CD4-positive, alpha-beta T cell treated with Interleukin-6 for 4 hours (primary cell): ENCODE measurements at places on chromosomes 7 and 10.

GRCh38 chr10:102352066-102352715 lies 43.3 kb upstream of the NFKB2 start:
- DNase-seq, result peak; percentile 78

GRCh38 chr7:24050991-24051560 lies 232.9 kb upstream of the NPY start:
- no peak for DNase-seq

DNA sequence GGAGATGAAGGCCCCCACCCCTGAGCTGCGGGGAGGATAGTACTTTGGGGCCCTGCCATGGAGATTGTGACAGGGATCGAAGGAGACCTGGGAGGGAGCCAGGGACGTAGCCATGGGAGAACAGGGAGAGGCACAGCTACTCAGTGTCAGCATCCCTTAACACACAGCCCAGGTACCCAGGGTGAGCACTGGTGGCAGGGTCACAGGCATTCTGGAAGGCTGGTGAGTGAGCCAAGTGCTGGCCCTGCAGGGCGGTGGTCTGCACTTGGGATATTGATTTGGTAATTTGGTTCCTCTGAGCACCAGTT lies 39.8 kb downstream of the VWA2 start:
- no peak for DNase-seq

- no peak for DNase-seq
These were observed 686.9 kb upstream of the C7orf33 start for GRCh38 chr7:147903536-147904218.

DNA sequence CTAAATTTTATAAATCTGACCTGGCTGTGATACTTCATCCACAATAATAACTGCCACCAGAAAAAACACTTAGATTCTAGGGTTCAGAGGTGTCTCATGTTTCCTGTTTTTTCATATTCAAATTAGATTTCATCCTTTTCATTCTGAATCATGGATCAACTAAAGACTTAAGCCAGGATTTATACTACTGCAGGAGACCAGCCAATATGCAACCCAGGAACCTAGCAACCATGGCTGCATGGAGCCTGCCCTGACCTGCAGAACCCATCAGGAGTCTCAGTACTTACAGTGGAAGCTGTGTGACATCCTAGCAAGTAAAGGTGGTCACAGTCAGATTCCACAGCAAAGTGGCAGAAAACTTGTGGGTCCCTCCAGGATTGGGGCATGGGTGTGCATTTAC lies 40.5 kb upstream of the RNF148 start:
- DNase-seq, result no peak

DNA sequence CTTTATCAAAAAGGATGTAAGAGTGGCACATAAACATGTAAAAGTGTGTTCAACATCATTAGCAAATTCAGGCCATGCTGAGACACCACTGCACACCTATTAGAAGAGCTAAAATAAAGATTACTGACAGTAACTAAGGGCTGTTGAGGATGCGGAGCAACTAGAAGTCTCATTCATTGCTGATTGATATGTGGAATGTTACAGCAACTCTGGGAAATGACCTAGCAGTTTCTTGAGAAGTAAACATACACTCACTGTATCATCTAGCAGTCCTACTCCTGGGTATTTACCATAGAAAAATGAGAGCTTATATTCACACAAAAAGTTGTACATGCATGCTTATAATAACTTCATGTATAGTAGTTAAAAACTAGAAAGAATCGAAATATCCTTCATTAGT lies 77.3 kb downstream of the CCSER2 start:
- no peak for DNase-seq

- no peak for DNase-seq
These were observed 104.9 kb downstream of the BUB3 start for GRCh38 chr10:123259081-123259480.
